ENCODE measurements at places on chromosomes 1 and 21. TPM values are rescaled to one million over a fixed set of nuclear protein-coding genes. Genes with fewer than 3 reads are reported as not detected.

Gene OBSCN
- 20.9 TPM for polyA plus RNA-seq

Gene E2F2
- 4.7 TPM for polyA plus RNA-seq

Gene NPHS2
- polyA plus RNA-seq: 527 TPM

Gene TMEM269
- polyA plus RNA-seq: 0.79 TPM

Gene SYT11
- polyA plus RNA-seq: 20.7 TPM

Gene ADCY10
- polyA plus RNA-seq: 0.35 TPM

Gene CAPN8
- polyA plus RNA-seq: 1.2 TPM

Gene STUM
- polyA plus RNA-seq: 1.2 TPM

Gene PHLDA3
- 8.8 TPM for polyA plus RNA-seq

Gene NENF
- polyA plus RNA-seq: 39.0 TPM

Gene TFF2
- polyA plus RNA-seq: not detected

Gene KRTAP21-2
- not detected for polyA plus RNA-seq

Gene FNDC5
- polyA plus RNA-seq: 60.6 TPM

Gene PGLYRP3
- not detected for polyA plus RNA-seq

Gene C1orf53
- 2.7 TPM for polyA plus RNA-seq

Gene KLHDC7A
- polyA plus RNA-seq: 13.3 TPM

Gene DPM3
- 33.0 TPM for polyA plus RNA-seq

Gene TMEM200B
- polyA plus RNA-seq: 13.7 TPM

Gene RHCE
- polyA plus RNA-seq: 1.4 TPM

Gene GPA33
- 1.1 TPM for polyA plus RNA-seq

Gene DNM3
- polyA plus RNA-seq: 5.4 TPM

Gene PCAT6
- polyA plus RNA-seq: 2.8 TPM

Gene SLC66A1
- polyA plus RNA-seq: 9.4 TPM

Gene DUSP23
- polyA plus RNA-seq: 22.8 TPM

Gene KIRREL1
- polyA plus RNA-seq: 183 TPM

Gene PDZK1
- 158 TPM for polyA plus RNA-seq

Gene ABCD3
- 75.1 TPM for polyA plus RNA-seq

Gene CACNA1S
- 0.46 TPM for polyA plus RNA-seq

Gene MAN1C1
- polyA plus RNA-seq: 15.2 TPM

Gene CZIB
- polyA plus RNA-seq: 93.1 TPM

Gene SLC16A4
- 84.0 TPM for polyA plus RNA-seq

Gene LELP1
- not detected for polyA plus RNA-seq

Gene HLX
- polyA plus RNA-seq: 10.3 TPM

Gene HRNR
- polyA plus RNA-seq: 0.81 TPM

Gene PLCH2
- polyA plus RNA-seq: 0.47 TPM

Gene IFI44L
- polyA plus RNA-seq: 8.7 TPM

Gene ATP5PF
- polyA plus RNA-seq: 280 TPM

Gene ATP6V1G3
- 6.7 TPM for polyA plus RNA-seq

Gene CA14
- polyA plus RNA-seq: 9.0 TPM

Gene FCGR2B
- 1.6 TPM for polyA plus RNA-seq

Gene LYPD8
- polyA plus RNA-seq: not detected

Gene FAM151A
- 21.0 TPM for polyA plus RNA-seq

Gene CELA3B
- not detected for polyA plus RNA-seq

Gene OR2M3
- polyA plus RNA-seq: not detected

Gene SYCP1
- 0.21 TPM for polyA plus RNA-seq

Gene NOS1AP
- 9.0 TPM for polyA plus RNA-seq

Gene NAXE
- 75.4 TPM for polyA plus RNA-seq

Gene CD1E
- 0.30 TPM for polyA plus RNA-seq

Gene PPFIA4
- polyA plus RNA-seq: 6.6 TPM

Gene SMPDL3B
- 12.7 TPM for polyA plus RNA-seq

Gene S100A1
- polyA plus RNA-seq: 21.8 TPM

Gene LMX1A
- not detected for polyA plus RNA-seq

Gene ASCL5
- polyA plus RNA-seq: 0.08 TPM

Gene TEDDM1
- polyA plus RNA-seq: 0.08 TPM

Gene DHRS3
- 85.7 TPM for polyA plus RNA-seq

Gene KRTAP27-1
- polyA plus RNA-seq: not detected

Gene SYNC
- 1.3 TPM for polyA plus RNA-seq
